Activated T-helper 1 cell treated with anti-CD3 and anti-CD28 coated beads, Interleukin-2, amount 50 U/mL, for 16 hours (primary cell): ENCODE measurements at places on chromosomes 16 and 17.

DNA sequence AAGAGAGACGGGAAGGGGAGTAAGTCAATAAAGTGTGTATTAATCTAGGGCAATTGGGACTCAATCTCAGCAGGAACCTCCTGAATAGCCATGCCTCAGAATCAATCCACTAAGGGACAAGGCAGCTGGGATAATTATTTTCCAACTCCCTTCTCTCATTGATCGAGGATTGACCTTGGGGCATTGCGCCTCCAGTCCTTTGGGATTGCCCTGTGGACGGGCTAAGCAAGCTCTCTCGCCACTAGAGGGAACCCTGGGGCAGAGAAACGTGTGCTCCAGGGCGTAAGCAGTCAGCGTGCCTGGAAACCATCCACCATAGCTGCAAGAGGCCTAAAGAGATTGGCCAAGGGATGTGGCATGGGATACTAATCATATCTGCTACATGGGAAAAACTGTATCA is 53.9 kb upstream of the ERCC4 start:
- DNase-seq: peak; percentile 5

DNA sequence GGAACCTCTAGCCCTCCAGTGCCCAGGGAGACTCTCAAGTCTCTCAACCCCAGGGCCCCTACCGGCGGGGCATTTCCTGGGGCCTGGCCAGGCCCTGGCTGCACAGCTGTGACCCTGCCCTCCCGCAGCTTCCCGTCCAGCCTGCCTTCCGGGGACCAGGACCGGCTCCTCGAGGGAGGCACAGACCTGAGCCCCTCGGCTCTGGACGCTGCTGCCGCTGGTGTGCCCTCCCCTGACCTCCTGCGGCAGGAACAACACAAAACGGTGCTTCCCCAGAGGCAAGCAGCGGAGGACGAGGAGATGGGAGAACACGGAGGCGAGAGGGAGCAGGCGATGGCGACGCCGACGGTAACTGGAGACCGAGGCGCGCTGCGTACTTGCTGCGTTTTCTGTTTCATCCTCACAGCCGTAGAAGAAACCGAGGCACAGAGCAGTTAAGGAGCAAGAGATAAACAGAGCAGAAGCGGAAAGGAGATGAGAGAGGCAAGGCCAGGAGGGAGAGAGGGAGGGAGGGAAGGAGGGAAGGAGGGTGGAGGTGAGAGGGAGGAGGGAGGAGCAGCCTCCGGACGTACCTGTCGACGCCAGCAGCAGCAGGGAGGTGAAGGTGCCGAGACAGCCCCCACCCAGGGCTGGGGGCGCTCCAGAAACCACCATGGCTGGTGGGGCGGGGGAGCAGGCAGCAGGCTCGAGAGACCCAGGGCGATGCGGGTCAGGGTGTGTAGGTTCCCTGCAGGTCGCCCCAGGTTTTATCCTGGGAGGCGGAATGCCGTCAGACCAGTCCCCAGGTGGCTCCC is at the start of gene PRSS22:
Gene PRSS22 (minus strand): TSS at position 720 of the 794 bp plus-strand sequence. CDS start 66 bp downstream, at position 654.
- DNase-seq: no peak

GRCh38 chr17:79075446-79075750 is 774 bp downstream of the ENGASE start:
- DNase-seq: no peak

GRCh38 chr16:6576606-6577005 is 756.0 kb upstream of the RBFOX1 start:
- DNase-seq: no peak

DNA sequence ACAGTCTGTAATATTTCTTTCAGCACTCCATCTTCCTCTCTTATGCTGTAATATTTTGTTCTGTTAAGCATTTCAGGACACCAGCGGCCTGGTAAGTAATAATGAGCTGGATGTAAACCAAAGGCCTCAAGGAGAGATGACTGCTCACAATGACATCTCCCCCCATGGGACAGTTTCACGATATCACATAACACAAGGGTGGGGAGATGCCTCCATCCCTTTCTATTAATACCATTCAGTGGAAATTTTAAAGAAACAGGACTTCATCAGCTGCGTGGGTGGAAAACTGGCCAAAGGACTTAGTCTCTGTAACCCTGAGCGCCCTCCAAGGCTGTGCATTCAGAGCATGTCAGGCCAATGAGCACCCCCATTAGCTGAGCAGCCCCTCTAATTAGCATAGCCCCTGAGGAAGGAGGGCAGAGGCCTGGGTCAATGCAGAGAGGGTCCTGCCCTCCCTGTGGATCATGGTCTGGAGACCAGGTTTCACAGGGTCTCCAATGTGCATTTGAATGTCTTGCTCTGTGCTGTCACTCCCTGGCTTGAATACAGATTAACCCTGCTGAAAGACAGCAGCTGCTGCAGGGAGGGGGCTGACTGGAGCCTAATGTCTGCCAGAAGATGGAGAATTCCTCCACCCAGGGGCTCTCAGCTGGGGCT is 156.4 kb downstream of the HS3ST2 start:
- DNase-seq: no peak
